ENCODE measurements at places on chromosomes 16 and 17. TPM values are rescaled to one million over a fixed set of nuclear protein-coding genes. Genes with fewer than 3 reads are reported as not detected.

- DNase-seq, result no peak
Observed at GRCh38 chr16:81392011-81392410, 52.6 kb upstream of the CMIP start.

- no peak for DNase-seq
Observed at GRCh38 chr16:88035292-88035691, 84.1 kb downstream of the BANP start.

DNA sequence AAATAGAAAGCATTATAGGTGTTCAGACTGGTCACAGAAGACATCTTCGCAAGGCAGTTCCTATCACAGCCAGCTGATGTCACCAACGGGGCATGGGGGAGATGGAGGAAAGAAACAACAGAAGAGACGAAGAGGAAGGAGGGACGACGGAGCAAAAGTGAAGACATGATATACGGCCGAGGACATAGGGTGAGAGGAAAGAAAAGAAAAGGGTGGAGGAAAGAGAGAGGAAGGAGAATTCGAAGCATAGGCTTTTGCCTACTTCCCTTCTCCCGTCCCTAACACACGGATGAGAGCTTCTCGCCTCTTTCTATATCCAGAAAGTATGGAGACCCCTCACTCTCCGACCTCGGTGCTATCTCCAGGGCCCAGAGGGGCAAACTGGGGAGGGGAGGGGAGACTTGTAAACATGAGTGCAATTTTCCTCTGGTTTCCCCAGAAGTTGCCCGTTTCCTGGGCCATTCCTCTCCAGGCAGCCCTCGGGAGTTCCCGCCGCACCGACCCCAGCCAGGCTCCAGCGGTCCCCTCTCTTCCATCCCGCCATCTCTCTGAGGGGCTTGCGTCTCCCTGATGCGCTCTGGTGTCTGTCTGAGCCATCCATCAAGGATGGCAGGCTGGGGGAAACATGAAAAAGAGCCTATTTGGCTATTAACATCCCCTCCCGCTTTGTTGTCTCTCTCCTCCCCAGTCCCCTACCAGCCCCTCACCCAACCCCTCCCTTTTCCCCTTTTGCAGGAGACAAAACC, 26.0 kb downstream of the COPZ2 start:
- DNase-seq, result no peak

- DNase-seq, result no peak
Observed at GRCh38 chr16:85018529-85019236, 7.3 kb upstream of the ZDHHC7 start.

GRCh38 chr17:66673668-66674276, 161.1 kb upstream of the CACNG5 start:
- DNase-seq, result peak; percentile 46

GRCh38 chr17:19376811-19377210, 1.5 kb upstream of the MAPK7 start:
- no peak for DNase-seq

- no peak for DNase-seq
Observed at GRCh38 chr17:76276461-76277299, 11.5 kb downstream of the UBALD2 start.

GRCh38 chr16:78376452-78376851, 277.0 kb downstream of the WWOX start:
- DNase-seq, result no peak

DNA sequence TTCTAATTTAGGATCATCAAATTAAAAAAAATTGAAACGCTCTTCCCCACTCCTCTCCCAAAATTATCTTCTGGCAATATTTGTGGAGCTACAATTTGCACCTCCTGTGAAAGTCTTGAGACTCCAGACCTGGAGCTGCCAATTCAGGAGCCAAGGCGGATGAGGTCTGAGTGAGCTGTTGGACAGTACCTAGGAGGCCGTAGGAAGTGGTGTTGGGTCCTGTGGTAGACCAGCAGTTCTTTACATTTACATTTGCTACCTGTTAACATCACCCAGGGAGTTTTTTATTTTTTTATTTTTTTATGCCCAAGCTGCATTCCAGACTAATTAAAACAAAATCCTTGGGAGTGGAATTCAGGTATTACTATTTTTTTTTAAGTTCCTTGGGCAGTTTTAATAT, 271.0 kb downstream of the PHKB start:
- no peak for DNase-seq

DNA sequence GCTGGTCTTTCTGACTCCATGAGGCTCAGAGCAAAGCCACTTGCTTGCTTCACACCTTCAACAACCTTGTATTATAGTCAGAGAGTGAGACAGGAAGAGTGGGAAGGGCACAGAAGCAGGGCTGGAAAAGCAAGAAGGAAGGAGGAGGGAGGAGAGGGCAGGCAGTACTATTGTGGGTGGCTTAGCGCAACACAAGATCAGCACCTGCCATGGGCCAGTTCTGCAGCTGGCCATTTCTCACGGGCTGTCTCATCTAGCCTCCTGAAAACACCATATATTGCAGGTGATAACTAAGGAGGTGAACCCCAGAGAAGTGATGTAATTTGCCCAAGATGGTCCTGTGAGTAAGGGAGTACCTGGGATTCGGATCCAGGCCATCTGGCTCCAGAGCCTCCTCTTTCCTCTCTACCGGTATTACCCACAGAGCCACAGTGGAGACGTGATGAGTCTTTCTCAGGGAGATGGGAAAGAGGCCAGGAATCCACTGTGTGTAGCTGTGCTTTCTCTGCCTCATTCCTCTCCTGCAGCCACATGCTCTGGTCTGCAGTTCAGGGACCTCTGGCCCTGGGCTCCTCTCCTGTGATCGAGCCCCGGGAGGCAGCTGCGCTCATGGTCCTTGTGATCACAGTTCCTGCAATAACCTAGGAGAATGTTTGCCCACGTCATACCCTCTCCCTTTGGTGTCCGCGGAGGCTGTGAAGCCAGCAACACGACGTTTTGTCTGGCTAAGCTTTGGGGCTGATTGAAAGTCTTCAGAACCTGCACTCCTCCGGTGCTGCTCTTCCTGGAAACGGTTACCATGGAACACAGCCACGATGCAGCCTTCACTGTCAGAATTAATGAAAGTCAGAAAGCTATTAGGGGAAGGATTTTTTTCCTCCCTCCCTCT, 178.1 kb upstream of the CCL2 start:
- no peak for DNase-seq

DNA sequence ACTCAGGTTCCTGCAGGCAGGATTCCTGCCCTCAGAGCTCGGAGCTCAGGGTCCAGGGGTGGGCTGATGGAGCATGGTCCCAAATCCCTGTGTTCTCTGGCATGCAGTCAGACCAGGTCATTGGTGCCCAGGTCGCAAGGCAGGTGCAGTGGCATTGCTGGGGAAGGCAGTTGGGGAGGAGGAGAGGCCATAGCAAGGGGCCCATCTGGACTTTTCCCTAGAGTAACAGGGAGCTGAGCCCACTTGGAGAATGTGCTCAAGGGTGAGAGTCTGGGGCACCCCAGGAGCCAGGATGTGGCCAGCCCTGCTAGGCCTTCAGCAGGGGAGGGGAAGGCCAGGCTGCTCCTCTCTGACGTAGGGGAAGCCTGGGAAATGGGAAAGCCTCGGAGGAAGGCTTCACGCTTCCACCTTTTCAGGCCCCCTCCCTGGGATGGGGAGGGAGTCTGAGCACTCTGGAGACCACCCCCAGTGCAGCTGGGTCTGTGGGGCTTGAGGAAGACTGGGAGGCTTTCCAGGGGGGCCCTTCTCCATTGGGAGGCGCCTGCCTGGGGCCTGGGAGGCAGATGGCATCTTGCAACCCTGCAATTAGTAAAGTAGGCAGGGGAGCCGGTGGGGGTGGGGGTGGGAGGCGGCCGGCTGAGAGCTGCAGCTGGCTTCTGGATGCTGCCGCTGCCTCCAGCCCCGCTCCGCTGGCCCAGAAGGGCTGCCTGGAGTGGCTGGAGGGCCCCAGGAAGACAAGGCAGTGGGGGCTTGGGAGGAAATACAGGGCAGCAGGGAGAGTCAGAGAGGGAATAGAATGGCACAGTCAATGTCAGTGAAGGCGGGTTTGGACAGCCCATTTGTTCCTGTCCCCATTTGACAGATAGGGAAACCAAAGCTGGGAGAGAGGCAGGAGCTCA, 21.1 kb upstream of the DOK4 start:
- no peak for DNase-seq

- DNase-seq, result no peak
Observed at GRCh38 chr17:62897706-62898105, 68.3 kb upstream of the TANC2 start.

- no peak for DNase-seq
Observed at GRCh38 chr16:10753670-10754069, 10.0 kb downstream of the NUBP1 start.

GRCh38 chr16:27920391-27920891, 143.1 kb downstream of the GSG1L start:
- DNase-seq, result no peak

- no peak for DNase-seq
Observed at GRCh38 chr17:10793816-10794215, 10.1 kb downstream of the TMEM238L start.

DNA sequence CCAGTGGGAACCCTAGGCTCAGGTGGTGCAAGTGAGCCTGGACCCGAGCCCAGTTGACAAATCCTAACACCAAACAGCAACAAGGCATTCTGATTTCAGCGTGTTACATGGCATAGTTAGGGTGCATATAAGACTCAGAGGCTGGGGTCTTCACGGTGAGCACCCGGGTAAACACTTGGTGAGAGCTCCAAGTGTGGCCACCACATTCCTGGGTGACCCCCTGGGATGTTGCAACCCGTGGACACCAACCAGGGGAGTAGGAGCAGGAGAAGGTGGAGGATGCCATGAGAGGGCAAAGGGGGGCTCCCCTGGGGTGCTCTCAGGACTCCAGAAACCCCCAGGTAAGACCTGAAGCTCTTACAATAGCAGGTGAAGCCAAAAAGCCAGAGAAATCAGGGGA, 69.9 kb upstream of the CDH5 start:
- DNase-seq, result no peak

DNA sequence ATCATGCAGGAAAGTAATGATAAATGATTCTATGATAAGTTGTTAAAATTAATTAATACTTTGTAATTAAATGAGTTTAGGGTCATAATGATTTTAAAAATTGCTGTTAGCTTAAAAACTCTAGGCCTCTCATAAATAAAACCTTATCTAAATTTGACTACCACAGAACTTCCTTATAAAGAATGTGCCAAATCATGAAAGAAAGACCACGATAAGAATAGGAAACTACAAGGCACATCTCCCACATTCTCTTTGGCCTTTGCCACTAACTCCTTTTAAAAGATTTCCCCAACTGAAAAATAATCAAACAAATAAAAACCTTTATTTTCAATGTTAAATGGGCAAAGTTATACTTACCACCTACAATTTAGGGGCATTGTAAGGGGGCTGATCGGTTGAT, 164.6 kb upstream of the C17orf78 start:
- no peak for DNase-seq

DNA sequence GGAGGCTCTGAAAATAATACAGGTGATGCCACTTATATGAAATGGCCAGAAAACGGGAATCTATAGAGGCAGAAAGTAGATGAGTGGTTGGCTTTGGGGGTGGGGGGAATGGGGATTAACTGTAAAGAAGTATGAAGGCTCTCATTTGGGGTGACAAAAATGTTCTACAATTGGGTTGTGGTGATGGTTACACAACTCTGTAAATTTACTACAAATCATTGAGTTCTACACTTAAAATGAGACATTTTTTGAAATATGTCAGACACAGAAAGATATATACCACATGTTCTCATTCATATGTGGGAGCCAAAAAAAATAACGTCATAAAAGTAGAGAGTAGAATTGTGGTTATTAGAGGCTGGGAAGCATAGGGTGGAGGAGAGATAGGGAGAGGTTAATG, 25.7 kb downstream of the ARHGAP17 start:
- DNase-seq, result no peak

DNA sequence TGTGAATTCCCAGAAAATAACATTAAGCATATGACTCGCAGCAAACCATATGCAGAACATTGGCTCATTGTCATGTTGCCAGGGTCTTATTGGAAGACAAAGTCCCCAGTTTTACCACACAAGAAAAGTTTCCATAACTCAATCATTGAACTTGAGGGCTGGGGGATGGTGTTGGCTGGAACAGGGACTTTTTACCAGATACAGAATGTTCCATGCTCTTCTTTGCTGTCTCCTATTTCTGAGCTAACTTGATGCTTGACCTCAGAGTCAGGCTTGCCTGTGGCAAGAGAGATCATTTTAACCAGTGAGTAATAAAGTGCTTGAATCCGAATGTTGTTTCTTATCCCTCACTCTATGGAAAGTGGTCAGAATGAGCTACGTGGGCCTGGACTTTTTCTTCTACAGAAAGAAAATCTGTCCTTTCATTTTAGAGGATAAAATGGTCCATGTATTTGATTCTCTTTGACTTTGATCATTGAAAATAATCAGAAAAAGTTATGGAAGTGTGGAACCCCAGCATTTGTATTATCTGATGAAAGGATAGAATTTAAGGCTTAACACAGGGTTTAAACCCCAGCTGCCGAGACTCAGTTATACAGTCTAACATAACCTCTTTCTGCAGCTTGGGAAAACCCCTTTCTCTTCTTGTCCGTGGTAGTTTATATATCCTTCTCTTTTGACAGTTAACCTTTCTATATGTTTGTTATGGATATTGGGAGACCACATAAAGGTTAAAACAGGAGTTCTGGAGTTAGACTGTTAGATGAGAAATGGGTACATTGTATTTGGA, 67.0 kb downstream of the TUBD1 start:
- DNase-seq, result no peak

- no peak for DNase-seq
Observed at GRCh38 chr17:39240631-39241030, 14.9 kb upstream of the STAC2 start.

DNA sequence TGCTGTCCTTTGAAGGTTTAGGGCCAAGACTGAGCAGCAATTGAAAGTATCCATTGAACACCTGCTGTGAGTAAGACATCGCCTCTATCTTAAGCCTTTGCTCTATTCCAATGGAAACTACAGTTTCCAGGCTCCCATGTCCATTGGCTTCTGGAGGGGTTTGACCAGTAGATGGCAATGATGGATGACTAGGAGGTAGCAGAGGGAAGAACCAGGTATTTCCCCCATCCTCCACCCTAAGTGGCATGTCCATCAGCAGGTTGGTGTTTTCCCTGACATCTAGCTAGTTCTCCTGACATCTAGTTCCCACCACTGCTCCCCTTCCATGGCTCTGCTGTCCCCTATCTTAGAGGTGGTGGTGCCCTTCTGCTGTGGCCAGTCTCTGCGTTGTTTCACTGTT, 58.7 kb downstream of the CENPV start:
- no peak for DNase-seq

DNA sequence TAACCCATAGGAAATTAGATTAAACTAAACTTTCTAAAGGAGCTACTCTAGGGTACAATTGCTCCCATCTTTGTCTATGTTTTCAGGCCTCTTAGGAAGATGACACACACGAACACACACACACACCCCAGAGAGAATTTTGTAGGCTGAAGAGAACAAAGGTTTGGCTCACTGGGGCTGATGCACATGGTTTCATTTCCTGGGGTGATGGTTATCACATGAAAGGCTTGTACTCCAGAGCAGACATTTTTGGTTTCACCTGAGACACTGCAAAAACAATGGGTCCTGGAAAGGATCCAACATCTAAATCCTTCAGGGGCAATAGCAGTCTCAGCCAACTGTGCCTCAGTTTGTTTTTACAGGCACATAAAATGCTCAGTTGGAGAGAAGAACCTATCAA, 62.8 kb downstream of the GRB7 start:
- DNase-seq, result peak; percentile 61

SSTR5 gene
- total RNA-seq, result not detected

INCA1 gene
- 2.6 TPM for total RNA-seq

CTRB2 gene
- not detected for total RNA-seq

HBQ1 gene
- total RNA-seq, result not detected

GLOD4 gene
- total RNA-seq, result 63.3 TPM

PDILT gene
- total RNA-seq, result not detected

COX11 gene
- total RNA-seq, result 30.0 TPM

Measured in activated naive CD4-positive, alpha-beta T cell treated with anti-CD3 and anti-CD28 coated beads, Interleukin-2, amount 50 U/mL, for 72 hours (primary cell).